Tibial artery (tissue), 4 donors: ENCODE measurements at places on chromosomes 16 and 17.

DNA sequence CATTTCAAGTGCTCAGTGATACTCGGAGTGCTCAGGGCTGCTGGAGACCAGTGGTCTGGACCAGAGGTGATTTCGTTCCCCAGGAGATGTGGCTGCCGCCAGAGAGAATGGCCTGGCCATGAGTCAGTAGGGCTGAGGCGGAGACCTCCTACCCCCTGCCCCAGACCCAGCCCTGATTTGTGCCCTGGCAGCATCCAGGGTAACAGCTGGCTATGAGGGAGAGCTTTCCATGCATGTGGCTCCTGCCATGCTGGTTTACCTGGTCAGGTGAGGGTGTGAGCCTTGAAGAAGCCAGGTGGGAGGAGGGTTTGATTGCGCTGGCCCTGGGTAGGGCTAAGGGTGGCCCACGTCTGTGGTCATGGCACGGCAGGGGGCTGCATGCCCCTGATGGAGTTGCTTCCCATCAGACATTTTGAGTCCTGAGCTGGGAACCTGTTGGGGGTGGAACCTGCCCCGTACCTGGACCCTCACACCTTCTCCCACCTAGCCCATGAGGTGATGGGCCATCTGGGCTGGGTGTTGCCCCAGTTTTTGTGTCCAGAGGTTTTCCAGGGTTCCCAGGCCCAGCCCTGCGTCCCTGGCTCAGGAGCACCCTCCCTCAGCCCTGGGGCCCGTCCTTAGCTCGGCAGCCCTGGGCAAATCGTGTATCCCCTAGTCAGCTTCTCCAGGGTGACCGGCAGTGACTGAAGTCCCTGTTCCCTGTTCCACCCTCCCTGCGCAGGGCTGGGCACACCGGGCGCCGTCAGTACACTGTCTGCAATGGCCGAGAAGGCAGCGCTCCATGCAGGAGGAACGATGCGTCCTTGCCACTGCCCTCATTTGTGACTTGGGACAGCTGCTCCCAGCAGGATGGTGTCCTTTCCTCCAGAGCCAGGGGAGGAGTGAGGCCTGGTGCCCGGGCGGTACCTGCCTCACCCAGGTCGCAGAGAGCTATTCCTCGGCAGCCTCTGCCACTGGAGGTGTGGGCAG is 9.0 kb upstream of the CSNK1D start:
- DNase-seq: no peak

GRCh38 chr16:50227665-50228064 is 38.7 kb upstream of the ADCY7 start:
- no peak for DNase-seq

- DNase-seq: no peak
Observed at GRCh38 chr17:20156196-20157000, 147.2 kb downstream of the SPECC1 start.

DNA sequence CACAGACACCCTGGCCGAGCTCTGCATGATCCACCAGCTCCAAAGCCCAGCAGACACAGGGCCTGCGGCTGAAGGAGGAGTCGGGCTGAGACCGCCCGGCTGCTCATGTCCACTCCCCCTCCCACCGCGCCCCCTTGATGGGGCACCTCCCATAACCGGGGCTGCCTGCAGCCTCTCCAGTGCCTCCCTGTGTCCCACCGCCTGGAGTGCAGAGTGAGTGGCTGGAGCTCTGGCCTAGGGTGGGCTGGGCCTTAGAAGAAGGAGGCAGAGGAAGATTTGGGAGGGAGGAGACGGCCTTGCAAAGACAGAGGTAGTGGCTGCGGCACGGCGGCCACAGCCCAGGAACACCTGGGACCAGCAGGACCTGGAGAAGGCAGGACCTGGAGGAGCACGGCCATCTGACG is 4.0 kb downstream of the CBFA2T3 start:
- no peak for DNase-seq

- no peak for DNase-seq
Observed at GRCh38 chr17:76398523-76399174, 14.2 kb downstream of the SPHK1 start.

GRCh38 chr16:79754501-79754900 is 154.0 kb upstream of the MAF start:
- no peak for DNase-seq

- DNase-seq: peak; percentile 53
Observed at GRCh38 chr17:5877948-5878347, 192.2 kb upstream of the WSCD1 start.

DNA sequence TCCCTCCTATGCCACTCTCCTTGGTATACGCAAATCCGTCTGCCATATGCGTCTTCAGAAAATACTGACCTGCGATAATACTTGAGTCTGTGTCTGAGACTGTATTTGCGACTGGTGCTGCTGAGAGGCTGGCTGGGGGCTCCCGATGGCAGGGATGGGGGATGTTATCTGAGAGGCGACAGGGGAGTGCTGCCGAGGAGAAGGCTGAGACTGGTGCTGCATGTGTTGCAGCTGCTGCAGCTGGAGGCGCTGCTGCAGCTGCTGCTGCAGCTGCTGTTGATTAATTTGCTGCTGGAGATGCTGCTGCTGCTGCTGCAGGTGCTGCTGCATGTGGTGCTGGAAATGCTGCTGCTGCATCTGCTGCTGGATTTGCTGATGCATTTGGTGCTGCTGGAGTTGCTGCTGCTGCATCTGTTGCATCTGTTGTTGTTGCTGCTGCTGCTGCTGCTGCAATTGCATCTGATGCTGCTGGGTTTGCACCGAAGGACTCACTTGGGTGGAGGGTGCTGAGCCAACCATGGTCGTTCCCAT is 107.7 kb downstream of the TOX3 start:
- DNase-seq: no peak

DNA sequence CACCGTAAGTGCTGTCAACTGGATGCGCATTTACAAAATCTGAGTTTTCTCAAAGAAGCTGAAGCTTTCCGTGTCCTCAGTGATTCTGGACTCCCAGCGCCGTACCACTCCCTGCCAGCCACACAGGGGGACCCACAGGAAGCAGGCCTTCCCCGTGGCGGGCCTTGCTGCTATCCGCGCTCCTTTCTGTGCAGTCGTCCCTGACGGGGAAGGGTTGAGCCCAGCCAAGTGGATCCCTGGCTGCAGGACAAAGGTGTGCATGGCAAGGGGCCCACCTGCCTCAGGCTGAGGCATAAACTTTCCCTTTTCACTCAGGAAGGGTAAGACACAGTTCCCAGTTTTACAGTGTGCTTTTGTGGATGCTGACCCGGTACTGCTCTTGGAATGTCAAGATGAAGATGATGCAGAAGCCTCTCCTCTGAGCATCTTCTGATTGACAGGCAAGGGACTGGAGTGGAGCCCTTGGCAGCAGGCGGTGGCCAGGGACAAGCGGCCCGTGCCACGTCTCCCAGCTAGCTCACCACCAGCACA is 93.0 kb downstream of the ANKRD11 start:
- no peak for DNase-seq

DNA sequence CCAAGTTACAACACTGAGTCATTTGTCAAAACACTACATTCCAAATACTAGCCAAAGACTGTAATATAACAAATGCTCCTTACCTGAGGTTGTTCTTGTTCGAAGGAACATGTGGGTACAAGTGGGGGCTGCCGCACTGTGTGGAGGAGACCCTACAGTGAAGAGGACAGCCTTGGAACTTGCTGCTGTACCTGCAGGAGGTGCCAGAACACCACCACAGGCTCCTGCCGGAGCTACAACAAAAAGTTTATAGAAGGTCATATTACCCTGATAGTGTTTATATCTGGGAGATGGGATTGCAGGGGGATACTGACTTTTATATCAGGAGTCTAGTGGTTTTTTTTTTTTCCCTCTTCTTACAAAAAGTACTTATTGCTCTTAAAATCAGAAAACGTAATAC is 37.8 kb upstream of the ALDH3A1 start:
- DNase-seq: no peak

DNA sequence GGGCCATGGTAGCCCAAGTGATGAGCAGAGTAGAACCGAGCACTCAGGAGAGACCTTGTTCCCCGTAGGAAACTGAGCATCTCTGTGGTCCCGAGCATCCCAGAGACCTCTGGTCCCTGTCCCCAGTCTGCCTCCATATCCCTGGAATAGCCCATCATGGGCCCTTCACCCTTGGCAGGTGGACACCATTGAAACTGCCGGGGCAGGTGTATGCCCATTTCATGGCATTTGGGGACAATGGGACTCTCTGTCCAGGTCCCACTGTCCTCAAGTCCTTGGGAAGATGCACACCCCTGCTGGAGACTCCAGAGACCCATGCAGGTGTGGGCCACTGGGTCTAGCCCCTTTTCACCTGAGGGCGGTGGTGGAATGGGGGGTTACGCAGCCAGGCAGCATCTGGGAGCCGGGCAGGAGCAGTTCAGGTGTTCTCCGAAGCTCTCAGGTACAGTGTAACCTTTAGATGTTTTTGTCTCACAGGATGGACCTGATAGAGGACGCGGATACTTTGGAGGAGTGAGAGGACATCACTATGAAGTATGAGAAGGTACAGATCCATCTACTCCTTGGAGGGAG is 75.9 kb downstream of the GOSR1 start:
- DNase-seq: no peak

- DNase-seq: no peak
Observed at GRCh38 chr17:47297661-47298400, 25.9 kb upstream of the EFCAB13 start.

GRCh38 chr17:69870751-69871199 is 204.2 kb upstream of the KCNJ16 start:
- no peak for DNase-seq

DNA sequence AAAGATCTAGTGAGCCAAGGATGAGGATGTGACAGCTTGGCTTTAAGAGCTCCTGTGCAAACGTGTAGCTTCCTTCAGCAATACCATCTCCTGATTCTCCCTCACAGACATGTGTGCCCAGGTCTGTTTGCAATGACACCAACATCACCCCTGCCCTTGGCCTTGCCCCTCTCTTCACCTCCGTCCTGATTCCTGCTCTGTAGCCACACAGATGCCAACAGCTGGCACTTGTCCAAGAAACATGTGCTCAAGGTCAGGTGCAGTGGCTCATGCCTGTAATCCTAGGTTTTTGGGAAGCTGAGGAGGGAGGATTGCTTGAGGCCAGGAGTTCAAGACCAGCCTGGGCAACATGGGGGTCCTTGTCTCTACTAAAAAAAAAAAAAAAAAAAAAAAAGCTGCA is 103.8 kb upstream of the CRHR1 start:
- no peak for DNase-seq

DNA sequence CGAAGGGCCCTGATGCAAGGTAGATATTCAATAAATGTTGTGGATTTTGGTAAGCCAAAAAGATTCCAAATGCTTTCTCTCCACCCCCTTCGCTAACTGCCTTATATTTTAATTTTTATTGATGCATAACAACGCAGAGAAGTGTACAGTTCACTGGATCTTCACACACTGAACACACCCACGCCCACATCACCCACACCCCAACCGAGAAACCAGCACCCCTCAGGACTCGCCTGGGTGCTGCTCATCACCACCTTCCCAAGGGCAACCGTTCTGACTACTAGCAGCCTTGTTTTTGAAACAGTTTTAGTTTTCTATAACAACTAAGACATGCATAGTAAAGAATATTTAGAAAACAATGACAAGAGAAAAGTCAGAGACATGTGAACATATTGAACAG is 9.1 kb upstream of the PLCG2 start:
- DNase-seq: no peak

DNA sequence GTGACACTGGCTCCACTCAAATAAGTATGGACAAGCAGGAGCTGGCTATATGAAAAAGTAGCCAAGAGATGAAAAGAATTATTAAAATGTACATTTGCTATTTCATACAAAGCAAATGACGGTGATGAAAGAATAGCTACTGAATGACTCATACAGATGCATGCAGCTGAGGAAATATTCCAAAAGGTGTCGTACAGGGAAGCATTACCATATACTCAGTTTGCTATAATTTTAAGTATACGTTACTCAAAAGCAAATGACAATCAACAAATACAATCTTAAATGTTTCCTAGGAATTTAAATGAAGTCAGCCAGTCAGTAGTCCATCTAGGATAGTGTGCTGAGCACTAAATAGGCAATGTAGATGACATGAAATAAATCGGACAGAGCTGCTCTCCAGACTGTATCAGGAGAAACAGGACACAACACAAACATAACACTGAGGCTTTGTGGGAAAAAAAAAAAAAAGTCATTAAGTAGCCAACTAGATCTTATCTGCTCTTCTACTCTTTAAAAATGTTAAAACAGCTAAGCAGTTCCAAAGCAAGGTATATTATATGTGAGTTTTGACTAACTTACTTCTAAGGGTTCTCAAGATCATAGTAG is 65.0 kb downstream of the NCOR1 start:
- DNase-seq: no peak

DNA sequence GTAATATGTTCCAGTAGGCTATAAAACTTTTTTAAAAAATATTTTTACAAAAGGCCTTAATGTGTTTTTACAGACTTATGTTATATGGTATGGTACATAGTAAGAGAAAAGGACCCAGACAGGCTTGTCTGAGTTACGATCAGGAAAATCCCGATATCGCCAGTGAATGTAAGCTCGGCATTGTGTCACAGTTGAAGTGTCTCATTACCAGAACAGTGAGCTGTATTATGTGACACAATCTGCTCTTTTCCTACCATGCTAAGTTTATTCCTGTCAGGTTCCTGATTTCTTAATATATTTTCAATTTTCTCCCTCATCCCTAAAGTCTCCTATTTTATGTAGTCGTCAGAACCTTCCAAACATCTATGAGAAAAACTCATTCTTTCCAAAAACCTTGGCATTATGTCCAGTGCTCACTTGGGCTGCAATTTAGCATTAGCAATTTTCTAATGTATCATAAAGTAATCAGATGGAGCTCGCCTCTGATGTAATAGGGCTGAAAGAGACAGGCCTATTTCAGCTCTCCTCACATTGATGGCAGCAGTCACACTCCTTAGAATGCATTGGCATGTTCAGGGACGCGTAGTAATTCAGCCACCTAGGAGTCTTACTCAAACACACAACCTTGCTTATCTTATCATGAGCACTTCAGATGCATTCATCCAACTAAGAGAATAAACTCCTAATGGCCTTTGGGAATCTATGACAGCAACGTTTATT is 147.6 kb upstream of the NOG start:
- no peak for DNase-seq

GRCh38 chr17:33438578-33438977 is 145.5 kb upstream of the ASIC2 start:
- DNase-seq: no peak

- DNase-seq: peak; percentile 68
Observed at GRCh38 chr16:29231244-29231643, 175.3 kb downstream of the NPIPB11 start.

DNA sequence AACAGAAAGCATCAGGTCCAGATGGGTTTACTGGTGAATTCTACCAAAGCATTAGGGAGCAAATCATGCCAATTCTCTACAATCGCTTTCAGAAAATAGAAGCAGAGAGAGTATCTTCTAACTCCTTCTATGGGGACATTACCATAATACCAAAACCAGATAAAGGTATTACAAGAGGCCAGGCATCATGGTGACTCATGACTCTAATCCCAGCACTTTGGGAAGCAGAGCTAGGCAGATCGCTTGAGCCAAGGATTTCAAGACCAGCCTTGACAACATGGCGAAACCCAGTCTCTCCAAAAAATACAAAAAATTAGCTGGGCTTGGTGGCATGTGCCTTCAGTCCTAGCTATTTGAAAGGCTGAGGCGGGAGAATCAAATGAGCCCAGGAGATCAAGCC is 23.0 kb downstream of the HBQ1 start:
- no peak for DNase-seq
